ENCODE measurements at places on chromosomes 2 and 18.
A peak's percentile ranks its signal among the peaks of the same experiment; 100 is the strongest.

- no peak for DNase-seq
Measured at GRCh38 chr18:61496374-61496773, 163.1 kb downstream of the CDH20 start.

DNA sequence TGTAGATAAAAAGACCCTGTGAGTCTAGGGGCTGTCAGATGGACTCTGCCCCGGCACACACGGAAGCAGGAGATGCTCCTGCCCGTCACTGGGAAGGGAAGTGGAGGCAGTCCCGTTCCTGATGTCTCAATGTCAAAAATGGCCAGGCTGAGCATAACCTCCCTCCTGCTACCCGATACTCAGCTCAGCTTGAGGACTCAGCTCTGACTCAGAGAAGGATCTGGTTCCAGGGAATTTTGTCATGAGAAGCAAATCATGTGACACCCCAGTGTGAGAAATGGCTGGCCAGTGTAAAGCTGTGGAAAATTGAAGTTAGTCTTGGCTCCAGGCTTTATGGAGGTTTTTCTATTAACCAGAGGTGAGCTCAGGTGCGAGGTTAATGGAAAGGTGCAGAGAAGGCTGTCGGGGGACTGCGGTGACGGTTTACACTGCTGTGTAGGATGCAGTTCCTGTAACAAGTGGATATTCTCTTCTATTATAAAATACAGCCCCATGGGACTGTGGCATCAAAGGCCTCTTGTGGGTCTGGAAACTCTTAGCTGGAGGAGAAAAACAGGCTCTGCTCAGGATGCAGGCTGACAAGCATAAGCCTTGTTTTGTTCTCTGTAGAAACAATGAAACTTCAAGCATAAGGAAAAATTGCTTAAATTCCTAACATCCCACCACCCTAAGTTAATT lies 24.7 kb upstream of the AGAP1 start:
- no peak for DNase-seq

GRCh38 chr2:127663566-127664064 lies 11.7 kb downstream of the LIMS2 start:
- DNase-seq: no peak

DNA sequence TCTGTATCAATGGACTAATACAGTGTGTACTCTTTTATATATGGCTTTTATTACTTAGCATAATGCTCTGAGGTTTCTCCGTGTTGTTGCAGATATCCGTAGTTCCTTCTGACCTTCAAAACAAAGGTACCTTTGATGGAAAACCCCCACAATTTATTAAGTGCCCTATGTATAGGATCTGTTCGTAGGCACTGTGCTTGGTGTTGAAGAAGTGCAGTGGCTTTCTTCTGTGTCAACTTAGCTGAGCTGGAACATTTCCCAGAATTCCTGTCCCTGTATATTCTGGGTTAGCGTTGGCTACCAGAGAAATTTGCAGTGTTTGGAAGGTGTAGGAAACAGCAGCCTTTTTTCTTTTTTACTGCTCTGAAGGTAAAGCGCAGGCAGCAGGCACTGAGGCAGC lies 56.3 kb upstream of the MSH2 start:
- DNase-seq: no peak

GRCh38 chr2:229169751-229170150 lies 101.3 kb downstream of the PID1 start:
- DNase-seq: no peak

DNA sequence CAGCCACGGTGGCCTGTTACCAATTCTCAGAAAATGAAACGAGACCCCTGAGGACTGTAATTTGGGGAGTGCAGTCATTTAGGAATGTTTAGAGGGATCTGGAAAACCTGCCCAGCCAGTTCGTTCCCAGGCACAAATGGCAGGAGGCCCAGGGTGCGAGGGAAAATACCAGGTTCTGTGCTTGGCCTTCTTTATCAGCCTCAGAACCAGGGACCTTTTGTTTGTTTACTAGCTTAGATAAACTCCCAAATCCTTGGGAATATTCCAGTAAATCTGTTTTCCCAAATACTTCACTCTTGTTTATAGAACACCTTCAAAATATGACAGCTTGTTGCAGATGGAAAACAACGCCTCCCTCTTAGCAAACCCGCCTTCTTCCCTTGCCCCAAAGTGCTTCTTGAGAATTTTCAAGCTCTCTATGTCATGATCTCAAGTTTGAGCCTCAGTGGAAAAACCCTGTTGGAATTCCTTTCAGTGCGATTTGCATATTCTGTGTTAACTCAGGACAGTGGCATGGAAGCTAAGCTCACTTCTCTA lies 400.3 kb upstream of the SMIM21 start:
- no peak for DNase-seq

GRCh38 chr2:172296267-172297046 lies 130.9 kb upstream of the ITGA6 start:
- no peak for DNase-seq

DNA sequence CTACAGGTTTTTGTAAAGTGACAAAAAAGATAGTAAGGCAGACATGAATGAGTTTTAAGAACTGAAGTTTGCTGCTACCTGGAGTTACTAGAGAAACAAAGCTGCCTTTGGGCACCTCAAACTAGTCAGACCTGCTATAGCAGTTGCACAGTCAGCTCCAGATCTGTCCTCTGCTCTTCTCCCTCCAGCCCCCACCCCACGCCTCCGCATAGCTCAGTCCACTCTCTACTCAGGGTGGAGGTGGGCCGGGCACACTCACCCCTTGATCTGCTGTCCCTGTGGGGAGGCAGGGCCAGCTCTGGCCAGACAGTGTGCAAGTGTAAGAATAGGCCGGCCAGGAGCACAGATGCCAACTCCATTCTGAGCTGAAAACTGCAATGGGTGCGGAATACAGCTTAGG lies 4.1 kb downstream of the SERTAD2 start:
- no peak for DNase-seq

DNA sequence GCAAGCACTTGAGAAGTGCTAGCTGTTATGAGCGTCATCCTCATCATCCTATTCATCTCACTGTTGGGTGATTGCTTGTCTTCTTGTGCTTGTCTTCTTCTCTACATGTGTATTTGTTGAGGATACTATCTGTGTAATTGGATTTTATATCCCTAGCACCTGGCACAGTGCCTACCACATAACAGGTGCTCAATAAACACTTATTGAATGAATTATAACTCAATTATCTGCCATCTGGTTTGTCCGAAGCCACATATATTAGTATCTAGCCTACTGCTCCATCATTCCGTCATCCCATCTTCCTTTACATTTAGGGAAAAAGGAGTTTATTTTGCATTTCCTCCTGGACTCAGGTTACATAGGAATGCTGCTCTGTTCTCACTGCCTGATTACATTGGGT lies 330.4 kb upstream of the ETAA1 start:
- no peak for DNase-seq

DNA sequence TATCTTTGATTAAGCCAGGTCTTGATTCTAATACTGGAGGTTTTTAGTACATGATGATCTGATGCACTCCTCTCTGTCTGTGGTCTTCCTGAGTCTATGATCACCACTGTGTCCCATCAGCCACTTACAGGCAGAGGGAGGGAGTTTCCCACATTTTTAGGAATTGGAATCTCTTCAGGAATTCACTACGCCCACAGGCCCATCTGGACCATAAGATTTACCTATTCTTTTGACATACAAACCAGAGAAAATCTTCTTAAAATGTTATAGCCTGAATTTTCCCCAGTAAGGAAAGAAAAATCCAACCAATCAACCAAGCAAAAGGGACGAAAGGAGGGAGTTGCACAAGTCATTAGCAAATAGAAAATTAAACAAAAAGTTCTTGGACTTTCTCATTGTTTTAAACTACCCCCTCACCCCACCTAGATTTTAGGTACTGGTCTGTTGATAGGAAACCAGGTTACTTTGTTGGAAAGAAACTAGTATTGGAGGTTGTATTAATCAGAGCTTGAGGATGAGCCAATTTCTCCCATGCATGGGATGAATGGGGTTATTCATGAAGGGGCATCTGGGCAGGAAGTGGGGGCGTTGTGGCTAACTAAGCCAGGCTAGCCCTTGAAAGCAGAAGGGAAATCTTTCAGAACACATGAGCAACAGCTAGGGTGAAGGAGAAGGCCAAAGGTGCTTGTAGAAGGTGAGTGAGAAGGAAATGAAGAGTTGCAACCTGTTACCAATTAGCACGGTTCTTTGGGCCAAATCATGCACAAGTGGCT lies 328.2 kb upstream of the MEX3C start:
- DNase-seq: no peak

- no peak for DNase-seq
Measured at GRCh38 chr2:170965446-170966225, 36.6 kb downstream of the GORASP2 start.

DNA sequence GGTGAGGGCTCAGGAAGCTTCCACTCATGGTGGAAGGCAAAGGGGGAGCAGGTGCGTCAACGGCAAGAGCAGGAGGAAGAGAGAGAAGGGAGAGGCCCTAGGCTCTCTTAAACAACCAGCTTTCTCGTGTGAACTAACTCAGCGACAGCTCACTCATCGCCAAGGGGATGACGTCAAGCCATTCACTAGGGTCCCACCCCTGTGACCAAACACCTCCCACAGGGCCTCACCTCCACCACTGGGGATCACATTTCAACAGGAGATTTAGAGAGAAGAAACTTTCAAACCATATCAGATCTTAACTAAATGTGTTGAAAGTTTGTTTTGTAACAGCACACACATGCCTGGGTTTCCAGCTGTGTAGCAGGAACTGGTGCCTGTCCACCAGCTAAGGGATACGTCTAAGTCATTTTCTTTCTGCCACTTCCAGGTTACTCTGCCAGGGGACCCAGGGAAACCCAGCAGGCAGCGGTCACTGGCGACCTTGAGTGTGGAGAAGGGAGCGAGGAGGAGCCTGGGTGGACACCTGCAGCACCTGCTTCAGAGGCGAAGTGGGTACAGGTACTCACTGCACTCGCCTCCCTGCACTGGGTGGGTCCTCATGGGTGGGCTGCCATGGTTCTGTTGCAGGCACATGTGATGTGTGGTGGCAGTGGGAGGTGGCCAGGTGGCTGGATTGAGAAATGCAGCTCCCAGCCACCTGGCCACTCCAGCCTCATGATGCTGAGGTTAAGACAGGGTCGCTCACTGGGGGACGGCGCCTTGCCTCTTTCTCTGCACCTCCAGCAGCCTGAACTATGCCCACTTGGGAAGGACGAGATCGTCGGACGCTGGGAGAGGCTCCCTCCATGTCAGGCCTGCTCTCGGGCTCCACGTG lies 8.4 kb upstream of the GPC1 start:
- DNase-seq: no peak

GRCh38 chr2:176189681-176190641 lies 1.5 kb downstream of the HOXD1 start:
- DNase-seq: no peak

DNA sequence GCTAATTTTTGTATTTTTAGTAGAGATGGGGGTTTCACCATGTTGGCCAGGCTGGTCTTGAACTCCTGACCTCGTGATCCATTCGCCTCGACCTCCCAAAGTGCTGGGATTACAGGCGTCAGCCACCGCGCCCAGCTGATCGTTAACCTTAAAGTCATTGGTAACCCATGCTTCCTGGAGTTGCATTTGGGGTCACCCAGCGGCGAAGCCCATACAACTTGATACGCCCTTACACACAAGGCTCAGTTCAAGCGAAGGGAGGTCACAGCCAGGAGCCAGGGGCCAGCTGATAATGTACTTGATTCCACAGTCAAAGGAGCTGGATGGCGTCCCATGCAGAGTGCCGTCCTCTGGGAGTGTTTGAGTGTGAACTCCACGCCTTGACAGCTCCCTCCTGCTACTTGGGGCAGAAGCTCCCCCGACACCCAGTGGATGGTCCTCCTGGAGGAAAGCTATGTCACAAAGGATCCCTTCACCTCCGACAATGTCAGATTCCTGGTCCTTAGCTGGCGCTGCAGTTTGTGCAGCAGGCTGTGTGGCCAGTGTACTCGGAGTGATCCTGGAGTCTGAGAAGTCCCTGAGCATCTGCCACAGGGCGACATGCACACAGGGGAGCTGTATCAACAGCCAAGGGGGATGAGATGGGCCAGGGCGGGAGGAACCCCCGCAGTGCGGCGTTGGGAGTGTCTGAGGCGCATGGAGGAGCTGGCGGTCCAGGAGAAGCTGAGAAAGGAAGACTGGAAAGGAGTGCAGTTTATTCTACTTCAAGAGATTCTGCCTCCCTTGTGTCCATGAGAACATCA lies 7.9 kb downstream of the CLHC1 start:
- no peak for DNase-seq

DNA sequence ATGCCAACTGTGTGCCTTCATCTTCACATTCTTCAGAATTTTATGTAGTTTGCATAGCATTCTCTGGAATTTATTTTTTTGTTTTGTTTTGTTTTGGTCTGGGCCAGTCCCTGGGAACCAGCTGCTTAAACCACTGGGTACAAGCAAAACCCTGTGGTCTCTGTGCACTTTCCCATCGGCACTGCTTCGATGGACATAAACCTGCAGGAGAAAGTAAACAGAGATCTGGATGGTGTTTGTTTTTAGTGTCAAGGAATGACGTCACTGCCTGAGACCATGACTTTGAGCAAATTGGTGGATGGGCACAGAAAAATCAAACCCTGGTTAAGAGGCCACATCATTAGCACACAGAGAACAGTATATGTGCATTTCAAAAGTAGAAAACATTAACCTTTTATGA lies 64.7 kb upstream of the RASGRP3 start:
- DNase-seq: no peak

- DNase-seq: peak; percentile 72
Measured at GRCh38 chr2:19369341-19369955, 11.0 kb upstream of the OSR1 start.

DNA sequence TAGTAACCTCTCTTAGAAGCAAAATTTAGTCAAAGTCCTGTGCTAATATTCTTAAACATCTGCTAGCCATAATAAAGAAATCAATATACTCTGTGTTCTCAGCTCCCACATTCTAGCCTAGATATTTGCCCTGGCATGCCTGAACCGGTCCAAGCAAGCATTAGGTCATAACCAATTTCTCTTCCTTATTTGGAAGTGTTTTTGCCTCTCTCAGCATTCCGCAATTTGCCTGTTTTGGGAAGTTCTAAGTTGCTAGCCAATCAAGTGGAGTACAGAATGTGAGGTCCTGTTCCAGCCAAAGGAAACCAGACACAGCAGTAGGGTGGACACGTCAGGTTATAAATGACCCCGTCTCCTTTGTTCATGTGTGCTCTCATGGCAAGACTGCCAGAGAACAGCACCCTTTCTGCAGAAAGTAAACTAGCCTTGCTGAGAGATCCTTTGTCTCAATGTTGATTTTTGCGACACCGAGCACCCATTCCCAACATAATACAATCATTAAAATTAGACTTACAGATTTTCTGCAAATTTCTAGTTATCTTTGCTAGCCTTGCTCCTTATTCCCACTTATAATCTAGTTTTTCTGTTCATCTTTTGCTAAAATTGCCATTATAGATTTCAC lies 13.0 kb upstream of the SULT1C4 start:
- DNase-seq: no peak

Data from NCI-H1694 (cell line).